CD14-positive monocyte (primary cell): ENCODE measurements at places on chromosomes 1 and 21. TPM values are rescaled to one million over a fixed set of nuclear protein-coding genes. Genes with fewer than 3 reads are reported as not detected.

GRCh38 chr21:46109313-46110221 is 11.7 kb downstream of the COL6A2 start:
- no peak overlapping the region for H3K4me3 ChIP-seq
- H3K27ac ChIP-seq = no peak overlapping the region
- no peaks in the 10 kb centered on the region for H3K36me3 ChIP-seq
- H3K4me1 ChIP-seq = no peaks in the 10 kb centered on the region
- no peak for DNase-seq
- peaks cover 4% of the 10 kb centered on the region for H3K27me3 ChIP-seq

- no peaks in the 10 kb centered on the region for H3K4me1 ChIP-seq
- no peak overlapping the region for H3K4me3 ChIP-seq
Measured at GRCh38 chr1:82775406-82776000, 974.8 kb downstream of the ADGRL2 start.

- DNase-seq = no peak
- no peaks in the 10 kb centered on the region for H3K36me3 ChIP-seq
- no peak overlapping the region for H3K4me3 ChIP-seq
- peaks cover 3% of the 10 kb centered on the region for H3K4me1 ChIP-seq
- H3K27me3 ChIP-seq = no peaks in the 10 kb centered on the region
Measured at GRCh38 chr1:207401578-207401977, 52.5 kb upstream of the CR2 start.

NBPF6 gene
- not detected in 2 replicates for polyA plus RNA-seq

- no peaks in the 10 kb centered on the region for H3K36me3 ChIP-seq
- H3K27ac ChIP-seq = no peak overlapping the region
- no peaks in the 10 kb centered on the region for H3K27me3 ChIP-seq
- H3K4me1 ChIP-seq = no peaks in the 10 kb centered on the region
- no peak overlapping the region for H3K4me3 ChIP-seq
- peak; percentile 3 for DNase-seq
Measured at GRCh38 chr1:245797592-245798348, 643.0 kb downstream of the KIF26B start.

LYPLAL1 gene
- 2.2 and 10.2 TPM in 2 replicates for polyA plus RNA-seq

DNA sequence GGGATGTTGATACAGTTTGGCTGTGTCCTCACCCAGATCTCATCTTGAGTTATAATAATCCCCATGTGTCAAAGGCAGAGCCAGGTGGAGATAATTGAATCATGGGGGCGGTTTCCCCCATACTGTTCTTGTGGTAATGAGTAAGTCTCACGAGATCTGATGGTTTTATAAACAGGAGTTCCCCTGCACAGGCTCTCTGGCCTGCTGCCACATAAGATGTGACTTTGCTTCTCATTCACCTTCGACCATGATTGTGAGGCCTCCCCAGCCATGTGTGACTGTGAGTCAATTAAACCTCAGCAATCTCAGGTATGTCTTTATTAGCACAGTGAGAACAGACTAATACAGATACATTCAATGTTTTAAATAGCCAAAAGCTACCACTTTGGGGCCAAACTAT is 41.1 kb downstream of the SLC35F3 start:
- no peak overlapping the region for H3K4me3 ChIP-seq
- H3K27ac ChIP-seq = no peak overlapping the region
- H3K36me3 ChIP-seq = no peaks in the 10 kb centered on the region
- no peaks in the 10 kb centered on the region for H3K4me1 ChIP-seq
- H3K27me3 ChIP-seq = no peaks in the 10 kb centered on the region

- H3K27ac ChIP-seq = no peak overlapping the region
- H3K4me3 ChIP-seq = no peak overlapping the region
- no peaks in the 10 kb centered on the region for H3K4me1 ChIP-seq
Measured at GRCh38 chr1:79325705-79326104, 319.2 kb upstream of the ADGRL4 start.

GRCh38 chr1:46569884-46570725 is 18.7 kb upstream of the KNCN start:
- H3K27me3 ChIP-seq = no peaks in the 10 kb centered on the region
- no peak for DNase-seq
- no peaks in the 10 kb centered on the region for H3K4me1 ChIP-seq
- H3K27ac ChIP-seq = no peak overlapping the region

- no peaks in the 10 kb centered on the region for H3K4me1 ChIP-seq
- H3K4me3 ChIP-seq = no peak overlapping the region
- DNase-seq = no peak
- no peak overlapping the region for H3K27ac ChIP-seq
- peaks cover 47% of the 10 kb centered on the region for H3K36me3 ChIP-seq
- no peaks in the 10 kb centered on the region for H3K27me3 ChIP-seq
Measured at GRCh38 chr1:161834967-161835550, 68.9 kb downstream of the ATF6 start.

PCSK9 gene
- not detected for polyA plus RNA-seq

- no peak overlapping the region for H3K27ac ChIP-seq
- H3K36me3 ChIP-seq = no peaks in the 10 kb centered on the region
- no peak overlapping the region for H3K4me3 ChIP-seq
- H3K4me1 ChIP-seq = no peaks in the 10 kb centered on the region
- no peaks in the 10 kb centered on the region for H3K27me3 ChIP-seq
Measured at GRCh38 chr1:57464756-57465155, 40.9 kb upstream of the DAB1 start.

- peaks cover 37% of the 10 kb centered on the region for H3K4me1 ChIP-seq
- no peak overlapping the region for H3K4me3 ChIP-seq
- H3K27me3 ChIP-seq = no peaks in the 10 kb centered on the region
- DNase-seq = peak; percentile 82
- H3K27ac ChIP-seq = peak overlapping the region; percentile 80
- no peaks in the 10 kb centered on the region for H3K36me3 ChIP-seq
Measured at GRCh38 chr21:14567331-14568279, 21.5 kb upstream of the SAMSN1 start.

DNA sequence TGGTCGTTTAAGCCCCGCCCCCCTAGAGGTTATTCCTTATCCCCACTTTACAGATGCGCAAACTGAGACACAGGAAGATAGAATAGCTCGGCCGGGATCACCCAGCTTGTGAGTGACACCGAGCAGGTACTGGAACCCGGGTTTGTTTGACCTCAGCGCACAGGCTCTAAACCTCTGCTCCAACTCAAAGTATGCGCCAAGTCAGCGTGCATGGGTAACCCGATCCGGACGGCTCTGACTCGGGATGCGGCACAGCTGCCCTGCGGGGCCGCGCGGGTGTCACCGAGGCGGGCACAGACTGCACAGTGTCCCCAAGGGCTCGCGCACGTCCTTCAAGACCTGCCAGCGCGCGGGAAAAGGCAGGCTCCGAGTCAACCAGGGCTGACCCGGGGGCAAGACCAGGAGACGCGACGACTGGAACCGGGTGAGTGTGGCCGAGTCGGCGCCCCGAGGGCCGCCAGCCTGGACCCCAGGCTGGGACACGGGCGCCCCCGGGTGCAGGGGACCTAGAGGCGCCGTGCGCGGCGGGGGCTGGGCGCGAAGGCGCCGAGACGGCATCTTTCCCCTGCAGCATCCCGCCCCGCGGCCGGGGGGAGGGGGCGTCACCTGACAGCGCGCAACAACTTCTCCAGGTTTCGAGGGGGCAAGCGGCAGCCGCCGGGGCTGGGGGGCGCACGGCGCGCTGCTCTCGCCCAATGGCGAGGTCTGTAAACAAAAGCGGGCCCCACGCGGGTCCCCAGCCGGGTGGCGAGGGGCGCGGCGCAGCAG is 101.9 kb upstream of the SOD1 start:
- H3K4me3 ChIP-seq = no peak overlapping the region
- peaks cover 46% of the 10 kb centered on the region for H3K27me3 ChIP-seq
- H3K36me3 ChIP-seq = no peaks in the 10 kb centered on the region
- H3K4me1 ChIP-seq = peaks cover 29% of the 10 kb centered on the region

CNKSR1 gene
- polyA plus RNA-seq = 1.4 and 1.5 TPM in 2 replicates

C1orf210 gene
- not detected for polyA plus RNA-seq

DNA sequence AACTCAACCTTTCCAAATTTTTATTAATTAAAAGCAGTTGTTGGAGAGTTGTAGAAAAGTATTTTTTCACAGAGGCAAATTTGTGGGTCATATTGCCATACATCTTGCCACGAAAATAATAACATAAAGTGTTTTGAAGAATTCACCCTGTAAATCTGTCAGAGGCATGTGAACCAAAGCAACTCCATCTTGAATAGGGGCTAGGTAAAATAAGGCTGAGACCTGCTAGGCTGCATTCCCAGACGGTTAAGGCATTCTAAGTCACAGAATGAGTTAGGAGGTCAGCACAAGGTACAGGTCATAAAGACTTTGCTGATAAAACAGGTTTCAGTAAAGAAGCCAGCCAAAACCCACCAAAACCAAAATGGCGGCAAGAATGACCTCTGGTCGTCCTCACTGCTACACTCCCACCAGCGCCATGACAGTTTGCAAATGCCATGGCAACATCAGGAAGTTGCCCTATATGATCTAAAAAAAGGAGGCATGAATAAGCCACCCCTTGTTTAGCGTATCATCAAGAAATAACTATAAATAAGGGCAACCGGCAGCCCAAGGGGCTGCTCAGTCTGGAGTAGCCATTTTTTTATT is 4.4 kb upstream of the CNN3 start:
- H3K27ac ChIP-seq = no peak overlapping the region
- peaks cover 30% of the 10 kb centered on the region for H3K27me3 ChIP-seq
- H3K4me3 ChIP-seq = no peak overlapping the region

KRTAP24-1 gene
- polyA plus RNA-seq = not detected

- H3K4me1 ChIP-seq = no peaks in the 10 kb centered on the region
- H3K27me3 ChIP-seq = no peaks in the 10 kb centered on the region
- H3K36me3 ChIP-seq = no peaks in the 10 kb centered on the region
- no peak for DNase-seq
Measured at GRCh38 chr1:47759936-47760629, 237.1 kb downstream of the TRABD2B start.

ADAMTSL4 gene
- polyA plus RNA-seq = 2.8 TPM

MMP23B gene
- 1.5 and 1.8 TPM in 2 replicates for polyA plus RNA-seq

- H3K27ac ChIP-seq = no peak overlapping the region
- no peaks in the 10 kb centered on the region for H3K36me3 ChIP-seq
- no peaks in the 10 kb centered on the region for H3K27me3 ChIP-seq
- H3K4me3 ChIP-seq = no peak overlapping the region
Measured at GRCh38 chr1:173117108-173117633, 66.4 kb upstream of the TNFSF18 start.

RASSF5 gene
- 81.6 TPM for polyA plus RNA-seq

RAB25 gene
- polyA plus RNA-seq = 0.23 and 0.27 TPM in 2 replicates

- DNase-seq = peak; percentile 4
- no peaks in the 10 kb centered on the region for H3K27me3 ChIP-seq
- H3K36me3 ChIP-seq = no peaks in the 10 kb centered on the region
- H3K4me3 ChIP-seq = no peak overlapping the region
Measured at GRCh38 chr1:59494145-59494833, 197.4 kb downstream of the FGGY start.

DNA sequence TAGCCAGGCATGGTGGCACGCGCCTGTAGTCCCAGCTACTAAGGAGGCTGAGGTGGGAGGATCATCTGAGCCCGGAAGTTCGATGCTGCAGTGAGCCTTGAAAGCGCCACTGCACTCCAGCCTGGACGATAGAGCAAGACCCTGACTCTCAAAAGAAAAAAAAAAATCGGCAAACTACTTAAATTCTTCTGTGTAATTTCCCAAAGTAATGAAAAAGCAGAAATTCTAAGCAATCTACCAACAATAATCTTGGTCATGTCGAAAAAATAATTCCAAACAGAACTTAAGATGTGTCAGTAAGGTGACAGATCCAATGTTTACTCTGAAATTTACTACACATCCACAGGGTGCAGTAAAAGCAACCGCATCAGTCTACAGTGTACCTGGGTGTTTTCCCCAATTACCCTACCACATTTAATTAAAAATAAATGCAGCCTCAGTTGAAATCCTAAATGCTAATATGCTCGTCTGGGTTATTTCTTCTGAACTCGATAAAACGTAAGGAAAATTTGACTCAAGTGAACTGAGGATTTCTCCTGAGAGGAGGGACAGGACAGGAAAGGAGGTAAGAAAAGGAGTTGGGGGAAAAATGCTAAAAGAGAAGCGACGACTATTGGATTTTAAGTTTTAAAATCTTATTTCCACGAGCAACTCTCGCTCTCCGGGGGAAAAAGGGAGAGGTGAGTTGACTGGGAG is 801 bp downstream of the EPRS1 start:
- peak overlapping the region; percentile 78 for H3K4me3 ChIP-seq
- DNase-seq = no peak
- H3K27ac ChIP-seq = peak overlapping the region; percentile 90
- H3K36me3 ChIP-seq = peaks cover 1% of the 10 kb centered on the region

DNA sequence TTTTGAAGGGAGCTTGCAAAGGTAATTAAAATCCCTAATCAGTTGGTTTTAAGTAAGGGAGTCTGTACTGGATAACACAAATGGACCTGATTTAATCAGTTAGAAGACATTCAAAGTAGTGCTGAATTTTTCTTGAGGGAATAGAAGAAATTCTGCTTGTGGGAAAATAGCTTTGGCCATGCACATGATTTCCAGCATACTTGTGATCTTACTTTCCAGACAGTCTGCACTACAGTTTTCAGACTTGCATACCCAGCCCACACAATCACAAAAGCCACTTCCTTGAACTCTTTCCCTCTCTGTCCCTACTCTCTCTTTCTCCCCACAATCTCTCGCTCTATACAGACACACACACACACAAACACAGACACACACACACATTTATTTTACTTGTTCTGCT is 852.1 kb downstream of the PLA2G4A start:
- H3K4me1 ChIP-seq = no peaks in the 10 kb centered on the region
- no peak for DNase-seq
- no peaks in the 10 kb centered on the region for H3K27me3 ChIP-seq

GRCh38 chr1:7456722-7457082 is 314.4 kb upstream of the VAMP3 start:
- no peaks in the 10 kb centered on the region for H3K36me3 ChIP-seq
- no peak for DNase-seq
- H3K4me3 ChIP-seq = no peak overlapping the region

- DNase-seq = no peak
- no peaks in the 10 kb centered on the region for H3K27me3 ChIP-seq
- H3K4me3 ChIP-seq = no peak overlapping the region
- H3K36me3 ChIP-seq = no peaks in the 10 kb centered on the region
Measured at GRCh38 chr1:244502630-244503029, 41.6 kb downstream of the CATSPERE start.
